ENCODE measurements at places on chromosomes 3 and 15.

DNA sequence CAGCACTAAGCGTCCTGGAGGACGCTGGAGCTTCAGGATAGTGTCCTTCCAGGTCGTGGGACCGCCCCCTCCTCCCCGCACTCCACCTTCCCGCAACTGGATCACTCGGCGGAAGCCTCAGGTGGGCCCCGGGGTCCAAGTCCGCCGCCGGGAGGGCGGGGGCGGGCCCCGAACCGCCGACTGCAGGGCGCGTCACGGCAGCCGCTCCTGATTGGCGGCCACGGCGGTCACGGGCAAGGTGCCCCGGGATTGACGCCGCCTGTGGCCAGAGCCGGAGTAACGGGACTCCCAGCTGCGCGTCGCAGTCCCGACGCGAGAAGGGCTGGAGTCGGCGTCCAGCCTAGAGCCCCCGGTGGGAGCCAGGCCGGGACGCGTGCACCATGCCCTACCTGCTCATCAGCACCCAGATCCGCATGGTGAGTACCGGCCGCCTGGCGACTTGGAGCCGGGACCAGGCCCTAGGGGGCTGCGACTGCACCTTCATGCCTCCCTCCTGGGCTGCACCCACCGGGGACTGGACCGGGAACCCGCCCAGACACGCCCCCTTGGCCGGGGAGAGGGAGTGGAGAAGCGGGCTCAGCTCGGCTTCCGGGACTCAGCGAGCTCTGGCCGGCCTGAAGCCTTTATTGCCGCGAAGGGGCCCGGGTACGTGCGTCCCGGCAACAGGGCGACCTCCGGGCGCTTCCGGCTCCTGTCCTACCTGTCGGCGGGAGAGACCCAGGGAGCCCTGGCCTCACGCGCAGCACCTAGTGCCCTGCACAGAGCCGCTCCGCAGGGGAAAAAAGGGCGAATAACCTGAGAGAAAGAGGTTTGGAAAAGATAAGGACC lies at the start of gene GCHFR:
GCHFR (plus strand) TSS at position 268 of the 828 bp plus-strand sequence; CDS start at position 381, 113 bp downstream.
- peak; percentile 86 for DNase-seq

- DNase-seq = peak; percentile 43
Observed at GRCh38 chr3:149339931-149340309, 6.5 kb upstream of the TM4SF18 start.

DNA sequence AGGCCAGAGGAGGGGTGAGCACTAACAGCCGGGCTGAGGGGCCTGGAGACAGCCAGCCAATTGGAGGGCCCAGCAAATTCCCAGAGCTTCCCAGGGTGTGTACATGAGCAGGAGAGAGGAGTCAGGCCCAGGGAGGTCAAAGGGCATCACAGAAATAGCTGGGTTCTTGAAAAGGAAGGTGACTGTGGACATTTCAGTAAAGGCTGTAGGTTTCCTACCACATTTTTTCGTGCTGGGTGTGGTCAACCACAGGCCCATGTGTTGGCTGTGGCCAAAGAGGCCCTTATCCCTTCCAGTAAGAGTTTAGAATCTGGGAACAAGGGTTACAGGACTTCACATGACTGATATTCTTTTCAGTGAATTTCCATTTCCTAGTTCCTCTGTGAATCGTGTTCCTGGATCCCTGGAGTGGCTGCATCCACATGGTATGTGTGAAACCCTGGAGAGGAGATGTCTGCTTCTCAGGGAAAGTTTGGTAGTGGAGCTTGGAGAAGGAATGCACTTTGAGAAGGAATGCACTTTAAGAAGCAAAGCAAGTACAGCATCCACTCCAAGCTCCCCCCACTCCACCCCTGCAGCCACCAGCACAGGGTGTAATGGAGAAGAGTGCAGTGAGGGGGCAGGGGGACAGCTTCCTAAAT lies 73.2 kb upstream of the HEG1 start:
- no peak for DNase-seq

DNA sequence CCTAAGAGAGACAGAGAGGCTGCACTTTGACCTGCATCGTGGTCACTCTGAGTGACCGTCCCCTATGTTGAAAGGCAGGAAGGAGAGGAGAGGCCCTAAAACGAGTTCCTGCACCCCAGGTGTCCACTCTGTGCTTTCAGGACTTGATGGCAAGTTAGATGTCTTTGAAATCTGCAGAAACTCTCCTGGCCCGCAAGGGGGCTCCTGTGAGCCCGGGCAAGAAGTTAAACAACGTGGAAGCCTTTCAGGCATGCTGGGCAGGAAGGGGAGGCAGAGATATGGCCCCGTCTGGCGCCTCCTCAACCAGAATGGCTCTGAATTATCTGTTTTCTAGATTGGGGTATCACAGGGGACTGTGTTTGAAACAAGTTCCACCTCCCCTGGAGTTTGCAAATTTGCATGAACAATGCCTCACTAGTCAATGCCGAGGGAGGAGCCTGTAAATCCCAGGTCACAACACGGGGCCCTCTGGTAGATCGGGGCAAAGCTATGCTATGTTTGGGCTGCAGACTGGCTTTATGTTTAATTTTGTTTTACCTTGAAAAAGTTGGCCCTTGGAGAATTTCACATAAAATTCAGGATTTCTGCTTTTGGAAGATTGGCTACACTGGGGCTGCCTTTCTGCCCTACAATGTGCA lies 9.8 kb downstream of the CTXND1 start:
- DNase-seq = peak; percentile 48

DNA sequence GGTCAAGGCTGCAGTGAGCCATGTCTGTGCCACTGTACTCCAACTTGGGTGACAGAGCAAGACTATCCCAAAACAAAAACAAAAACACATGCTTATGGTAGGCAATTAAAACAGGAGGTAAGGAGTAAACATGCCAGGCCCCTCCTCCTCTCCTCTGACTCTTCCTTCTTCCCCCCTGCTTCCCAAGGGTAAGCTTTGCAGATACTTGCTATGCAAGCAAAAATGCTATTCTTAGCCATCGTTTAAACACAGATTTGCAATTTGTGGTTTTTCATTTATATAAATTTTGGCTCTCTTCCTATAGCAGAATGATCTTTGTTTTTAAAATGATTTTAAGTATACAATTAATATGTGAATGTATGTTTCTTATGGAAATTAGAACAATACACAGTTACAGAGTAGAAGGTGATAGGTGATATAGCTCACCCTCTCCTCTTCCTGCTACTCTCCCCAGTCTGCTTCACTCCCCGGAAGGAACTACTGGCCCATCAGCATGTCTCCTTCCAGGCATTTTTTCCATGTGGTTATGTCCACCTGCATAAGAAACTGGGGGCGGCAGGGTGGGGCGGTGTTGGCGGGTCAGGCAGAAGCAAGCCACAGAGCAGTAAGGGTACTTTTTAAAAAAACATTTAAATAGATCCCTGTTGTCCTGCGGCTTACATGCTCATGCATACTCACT lies 42.1 kb downstream of the IGF1R start:
- DNase-seq = no peak
